ENCODE measurements at places on chromosomes 2 and 18.

- no peak for DNase-seq
These were observed 15.5 kb downstream of the CCNT2 start for GRCh38 chr2:134934150-134934549.

DNA sequence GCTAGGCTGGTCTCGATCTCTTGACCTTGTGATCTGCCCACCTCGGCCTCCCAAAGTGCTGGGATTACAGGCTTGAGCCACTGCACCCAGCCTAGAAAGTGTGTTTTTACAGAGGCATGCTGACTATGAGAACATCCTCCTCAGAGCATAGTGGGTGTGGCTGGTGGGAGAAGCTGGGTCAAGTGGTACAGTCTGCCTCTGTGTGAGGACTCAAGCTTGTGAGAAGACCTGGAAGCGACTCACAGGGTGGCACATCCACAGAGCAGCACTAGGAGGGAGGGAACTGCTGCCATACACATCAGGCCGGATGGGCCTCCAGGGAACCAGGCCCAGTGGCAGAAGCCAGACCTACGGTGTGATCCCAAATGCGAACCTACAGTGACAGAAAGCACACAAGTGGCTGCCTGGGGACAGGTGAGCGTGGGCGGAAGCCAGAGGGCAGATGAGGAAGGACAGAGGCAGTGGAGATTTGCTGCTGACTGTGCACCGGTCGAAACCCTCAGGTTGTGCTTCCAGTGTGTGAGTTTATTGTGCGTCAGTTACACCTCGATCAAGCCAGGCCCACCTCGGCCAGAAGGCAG, 8.9 kb downstream of the ARHGEF4 start:
- DNase-seq, result no peak

DNA sequence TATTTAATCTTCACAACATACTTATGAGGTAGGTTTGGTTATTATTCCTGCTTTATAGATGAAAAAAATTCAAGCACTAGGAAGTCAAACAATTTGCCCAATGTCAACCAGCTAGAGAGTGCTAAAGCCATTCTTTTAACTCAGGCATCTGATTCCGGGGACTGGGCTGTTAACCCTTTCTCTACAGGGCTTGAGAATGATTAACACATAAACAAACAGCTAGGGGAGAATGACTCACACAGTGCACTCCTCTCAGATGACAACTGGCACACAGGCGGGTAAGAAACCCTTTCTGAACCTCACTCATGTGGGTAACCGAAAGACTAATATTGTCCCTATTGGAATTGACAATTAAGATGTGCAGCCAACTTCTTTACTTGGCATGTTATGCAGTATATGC, 86.3 kb upstream of the FSHR start:
- no peak for DNase-seq

DNA sequence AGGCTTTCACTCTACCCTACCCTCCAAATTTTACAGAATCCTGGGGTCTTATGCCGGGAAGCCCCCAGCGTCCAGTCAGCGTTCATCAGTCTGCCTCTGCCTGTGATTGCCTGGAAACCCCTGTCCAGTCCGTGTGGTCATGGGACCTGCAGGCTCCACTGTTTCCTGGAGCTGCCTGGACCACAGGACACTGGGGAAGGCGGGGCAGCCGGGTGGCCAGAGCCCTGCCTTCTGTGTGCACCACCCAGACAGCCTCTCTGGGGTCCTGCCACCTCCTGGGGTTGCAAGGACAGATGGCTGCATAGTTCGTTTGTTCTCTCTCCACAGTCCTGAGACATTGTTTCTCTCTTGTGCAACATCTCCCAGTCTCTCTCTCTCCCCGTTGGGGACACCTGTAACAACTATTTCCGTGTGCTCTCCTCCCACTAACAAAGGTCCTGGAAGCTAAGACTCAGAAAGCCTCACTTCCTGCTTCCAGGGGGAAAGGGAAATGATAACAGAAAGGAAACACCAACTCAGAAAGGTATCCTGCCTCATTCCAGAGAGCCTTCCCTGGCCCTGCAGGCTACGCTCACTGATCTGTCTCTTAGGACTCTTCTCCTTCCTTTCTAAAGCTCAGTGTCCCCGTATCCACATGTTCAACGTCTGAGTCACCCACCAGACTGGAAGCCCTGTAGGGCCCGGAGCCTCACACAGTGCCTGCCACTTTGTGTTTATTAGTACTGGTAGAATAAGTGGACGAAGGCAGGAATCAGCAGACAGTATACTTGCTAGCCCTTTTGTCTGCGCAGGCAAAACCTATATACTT, 192.8 kb upstream of the RAB12 start:
- DNase-seq, result no peak

DNA sequence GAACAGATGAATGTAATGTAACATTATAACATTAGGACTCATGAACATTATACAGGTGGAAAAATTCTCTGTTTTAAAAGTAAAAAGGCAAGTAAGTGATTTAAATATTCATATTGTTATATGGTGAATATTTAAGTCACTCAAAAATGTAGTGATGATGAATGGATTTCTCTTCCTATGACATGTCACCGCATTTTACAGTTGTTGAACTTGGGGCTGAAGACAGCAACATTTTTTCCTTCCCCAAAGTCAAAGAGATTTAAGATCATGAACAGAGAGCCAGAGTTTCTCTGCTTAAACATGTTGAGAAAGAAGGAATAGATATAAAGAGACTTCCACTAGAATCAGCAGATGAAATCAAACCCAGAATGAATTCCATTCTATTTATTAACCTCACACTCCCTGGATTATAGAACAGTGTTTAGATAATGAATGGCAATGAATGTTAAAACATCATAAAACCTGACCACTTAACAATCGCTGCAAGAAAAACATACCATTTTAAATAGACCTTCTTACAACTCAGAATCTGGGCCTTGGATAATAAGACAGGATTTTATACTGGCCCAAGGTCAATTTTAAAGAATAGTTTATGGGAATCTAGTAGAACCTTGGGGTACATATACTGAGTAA, 163.6 kb upstream of the SIX2 start:
- no peak for DNase-seq

DNA sequence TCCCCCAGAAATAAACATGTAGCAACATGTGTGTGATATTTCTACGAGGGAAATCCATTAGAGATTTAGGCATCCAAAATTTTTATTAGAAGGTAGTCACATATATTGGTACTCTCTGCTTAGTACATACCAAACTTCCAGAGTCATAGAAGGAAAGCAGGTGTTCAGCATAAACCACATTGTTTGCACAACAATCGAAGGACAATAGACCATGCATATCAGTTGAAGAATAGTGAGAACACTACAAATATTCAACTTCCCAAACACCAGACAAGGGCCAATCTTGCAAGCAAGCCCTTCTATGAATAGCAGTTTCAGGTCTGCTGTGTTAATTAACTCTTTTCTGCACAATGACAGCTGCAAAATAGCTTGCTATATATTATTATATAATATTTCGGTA, 702.2 kb downstream of the ERBB4 start:
- DNase-seq, result no peak

DNA sequence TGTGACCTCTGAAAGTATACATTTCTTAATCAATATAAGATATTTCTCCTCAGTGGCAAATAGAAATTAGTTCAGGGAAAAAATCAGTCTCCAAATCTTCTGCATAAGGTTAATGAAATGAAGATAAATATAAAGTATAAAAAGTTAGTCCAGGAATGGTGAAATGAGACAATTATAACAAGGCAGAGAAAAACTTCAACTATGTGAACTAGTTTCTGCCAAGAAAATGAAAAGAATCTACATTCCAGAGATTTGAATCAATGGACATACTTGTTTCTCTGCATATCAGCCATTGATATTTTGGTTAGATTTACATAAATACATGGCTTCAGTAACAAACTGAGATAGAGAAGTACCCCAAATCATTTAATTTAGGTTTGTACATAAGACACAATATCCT, 249.0 kb downstream of the EXOC6B start:
- no peak for DNase-seq

DNA sequence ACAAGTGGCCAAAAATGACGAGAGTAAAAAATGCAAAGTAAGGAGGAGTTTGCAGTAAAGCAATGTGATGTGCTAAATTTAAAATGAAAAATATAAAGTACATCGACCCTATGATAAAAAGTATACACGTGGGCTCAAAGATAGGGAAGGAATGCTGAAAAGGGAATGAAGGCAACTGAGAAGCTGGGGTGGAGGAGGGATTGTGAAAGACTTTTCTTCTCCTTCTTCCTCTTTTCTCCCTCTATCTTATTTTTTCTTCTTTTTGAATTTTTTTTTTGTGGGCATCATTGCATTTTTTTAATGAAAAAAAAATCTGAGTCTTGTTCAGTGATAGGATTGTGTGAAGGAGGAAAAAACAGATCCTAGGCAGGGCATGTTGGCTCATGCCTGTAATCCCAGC, 57.6 kb upstream of the STK17B start:
- no peak for DNase-seq

GRCh38 chr2:98040331-98040939, 44.7 kb upstream of the TMEM131 start:
- no peak for DNase-seq

DNA sequence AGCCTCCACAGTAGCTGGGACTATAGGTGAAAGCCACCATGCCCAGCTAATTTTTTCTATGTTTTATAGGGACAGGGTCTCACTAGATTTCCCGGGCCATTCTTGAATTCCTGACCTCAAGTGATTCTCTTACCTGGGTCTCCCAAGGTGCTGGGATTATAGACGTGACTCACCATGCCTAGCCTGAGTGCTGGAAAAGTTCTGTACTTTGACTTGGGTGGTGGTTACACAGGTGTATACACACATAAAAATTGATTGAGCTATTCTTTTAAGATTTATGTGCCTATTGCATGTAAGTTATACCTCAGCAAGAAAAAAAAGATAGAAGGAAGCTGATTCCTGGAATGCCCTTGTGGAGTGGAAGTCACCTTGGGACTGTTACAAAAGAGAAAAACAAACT, 34.8 kb upstream of the KCNF1 start:
- no peak for DNase-seq

DNA sequence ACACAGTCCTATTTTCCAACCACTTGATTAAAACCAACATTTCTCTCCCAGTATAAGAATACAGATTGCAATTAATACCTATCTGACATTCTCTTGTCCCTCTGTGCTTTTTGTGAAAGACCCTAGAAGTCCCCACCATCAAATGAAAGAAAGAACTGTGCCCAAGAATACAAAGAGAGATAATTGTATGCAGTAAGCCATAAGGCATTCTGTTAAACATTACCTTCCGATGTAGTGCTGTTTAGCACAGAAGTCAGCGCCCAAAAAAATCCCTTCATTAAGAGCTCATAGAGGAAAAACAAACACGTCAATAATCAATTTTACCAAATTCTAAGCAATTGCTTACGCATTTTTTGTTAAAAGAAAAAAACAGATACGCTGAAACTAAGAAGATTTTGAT, 41.1 kb downstream of the ZNF516 start:
- DNase-seq, result no peak

- no peak for DNase-seq
These were observed 980.1 kb upstream of the POU3F3 start for GRCh38 chr2:103873716-103874351.

- DNase-seq, result no peak
These were observed 208.2 kb downstream of the FBXO15 start for GRCh38 chr18:73939391-73939790.

GRCh38 chr2:239688840-239689239, 288.0 kb upstream of the HDAC4 start:
- no peak for DNase-seq

DNA sequence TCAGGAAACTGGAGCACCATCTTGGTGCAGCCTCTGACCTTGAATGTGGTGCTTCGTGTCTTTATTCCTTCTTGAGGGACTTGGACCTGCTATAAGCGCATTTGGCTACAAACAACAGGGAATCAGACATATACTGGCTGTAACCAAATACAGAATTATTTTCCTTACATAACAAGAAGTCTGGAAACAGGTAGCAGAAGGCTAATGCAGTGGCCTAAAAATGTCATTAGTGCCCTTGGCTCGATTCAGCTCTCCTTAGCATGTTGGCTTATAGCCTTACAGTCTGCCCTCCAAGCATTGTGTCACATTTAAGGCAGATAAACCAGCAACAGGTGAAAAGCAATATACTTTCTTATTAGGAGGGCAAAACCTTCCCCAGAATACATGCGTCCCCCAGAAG, 655.4 kb downstream of the XIRP2 start:
- no peak for DNase-seq

- no peak for DNase-seq
These were observed 170.0 kb upstream of the KLHL29 start for GRCh38 chr2:23215016-23215415.

- DNase-seq, result no peak
These were observed 185.4 kb upstream of the NCKAP5 start for GRCh38 chr2:133753665-133754064.

GRCh38 chr18:6874315-6874714, 144.8 kb downstream of the ARHGAP28 start:
- no peak for DNase-seq

- no peak for DNase-seq
These were observed 234.2 kb downstream of the CDH2 start for GRCh38 chr18:27942706-27943105.

DNA sequence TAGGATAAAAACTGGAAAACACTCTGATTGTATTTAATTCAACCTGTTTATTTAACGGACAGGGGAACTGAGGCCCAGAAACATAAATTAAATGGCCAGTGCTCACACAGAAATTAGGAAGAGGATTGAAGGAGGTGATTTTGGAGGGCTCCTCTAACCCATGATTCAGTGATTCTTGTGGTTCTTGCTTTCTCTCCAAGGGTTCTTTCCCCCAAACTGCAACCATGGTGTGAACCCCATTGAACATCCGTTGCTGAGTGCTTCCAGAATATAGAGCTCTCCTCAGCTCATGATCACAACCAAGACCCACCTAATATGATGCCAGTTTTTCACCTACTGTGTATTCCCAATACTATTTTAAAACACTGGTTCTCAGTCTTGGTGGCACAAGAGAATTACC, 41.4 kb downstream of the BMP10 start:
- DNase-seq, result no peak

DNA sequence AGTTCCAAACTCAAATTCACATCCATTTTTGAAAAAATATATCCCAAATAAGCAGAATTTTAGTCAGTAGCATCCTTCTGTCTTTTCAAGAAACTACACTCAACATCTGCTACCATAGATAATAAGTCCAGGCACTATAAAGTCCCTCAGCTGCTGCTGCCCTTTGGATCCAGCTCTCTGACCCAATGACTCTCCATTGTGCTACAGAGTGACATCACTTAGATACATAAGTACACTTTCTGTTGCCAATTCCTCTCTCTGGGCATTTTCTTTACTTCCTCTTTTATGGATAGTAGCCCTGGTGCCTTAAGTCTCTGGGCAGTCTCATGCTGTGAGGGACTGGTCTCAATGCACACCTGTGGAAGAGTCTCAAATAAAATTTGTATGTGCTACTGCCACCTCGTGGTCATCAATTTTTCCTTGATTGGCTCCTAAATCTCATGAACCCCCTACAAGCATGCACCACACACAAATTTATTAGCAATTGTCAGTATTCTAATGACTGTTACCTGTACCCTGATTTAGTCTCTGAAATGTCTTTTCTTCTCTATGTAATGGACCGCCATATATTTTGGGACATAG, 219.2 kb downstream of the LRP1B start:
- no peak for DNase-seq
